ENCODE measurements at places on chromosomes 16 and 17.

DNA sequence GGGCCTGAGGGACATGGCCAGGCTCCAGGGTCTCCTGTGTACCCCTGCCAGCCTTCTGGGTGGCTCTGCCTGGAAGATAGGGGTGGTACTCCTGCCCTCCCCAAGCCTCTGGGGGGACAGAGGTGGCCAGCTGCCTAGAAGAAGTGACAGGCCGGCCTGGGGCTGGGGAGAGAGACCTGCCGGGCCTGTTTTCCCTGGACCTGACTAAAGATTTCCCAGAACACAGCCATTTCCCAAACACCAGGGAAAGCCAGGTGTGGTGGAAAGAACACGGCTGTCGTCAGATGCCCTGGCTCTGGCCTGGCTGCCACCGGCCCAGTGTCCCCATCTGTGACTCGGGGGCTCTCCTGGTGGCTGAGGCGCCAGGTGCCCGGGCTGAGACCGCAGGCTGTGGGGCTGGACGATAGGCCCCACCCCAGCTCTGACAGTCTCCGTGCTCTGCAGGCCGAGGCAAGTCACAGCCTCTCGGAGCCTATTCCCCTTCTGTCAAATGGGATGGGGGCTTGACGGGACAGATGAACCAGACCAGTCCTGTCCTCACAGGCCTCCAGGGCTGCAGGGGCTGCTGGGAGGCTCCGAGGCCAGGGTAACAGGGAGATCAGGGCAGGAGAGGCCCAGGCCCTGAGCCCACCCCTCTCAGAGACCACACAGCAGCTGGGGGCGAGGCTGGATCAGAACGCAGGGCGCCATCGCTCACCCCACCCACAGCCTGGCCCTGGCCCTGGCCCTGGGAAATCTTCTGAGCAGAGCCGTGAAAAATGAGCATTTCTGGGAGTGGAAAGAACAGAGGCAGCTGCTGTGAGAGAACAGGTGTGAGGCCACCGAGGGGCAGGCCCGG lies 33.1 kb downstream of the CTU2 start:
- DNase-seq: no peak

DNA sequence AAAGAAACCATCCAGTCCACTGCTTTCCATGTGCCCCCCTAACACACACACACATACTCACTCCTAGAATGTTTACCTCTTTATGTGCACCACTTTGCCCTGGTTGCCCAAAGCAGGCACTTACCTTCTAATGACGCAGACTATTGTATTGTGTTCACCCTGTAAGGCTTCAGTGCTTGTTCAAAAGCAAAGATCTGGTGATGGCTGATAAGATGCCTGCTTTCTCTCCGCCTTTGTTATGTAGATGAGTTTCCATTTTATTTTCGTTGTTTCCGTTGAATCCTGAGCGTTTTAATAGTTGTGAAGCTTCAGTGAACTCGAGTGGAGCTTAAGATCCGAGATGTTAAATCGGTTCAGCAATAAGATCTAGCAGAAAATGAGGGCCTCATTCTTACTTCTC lies 452.7 kb downstream of the TMEM114 start:
- DNase-seq: no peak

DNA sequence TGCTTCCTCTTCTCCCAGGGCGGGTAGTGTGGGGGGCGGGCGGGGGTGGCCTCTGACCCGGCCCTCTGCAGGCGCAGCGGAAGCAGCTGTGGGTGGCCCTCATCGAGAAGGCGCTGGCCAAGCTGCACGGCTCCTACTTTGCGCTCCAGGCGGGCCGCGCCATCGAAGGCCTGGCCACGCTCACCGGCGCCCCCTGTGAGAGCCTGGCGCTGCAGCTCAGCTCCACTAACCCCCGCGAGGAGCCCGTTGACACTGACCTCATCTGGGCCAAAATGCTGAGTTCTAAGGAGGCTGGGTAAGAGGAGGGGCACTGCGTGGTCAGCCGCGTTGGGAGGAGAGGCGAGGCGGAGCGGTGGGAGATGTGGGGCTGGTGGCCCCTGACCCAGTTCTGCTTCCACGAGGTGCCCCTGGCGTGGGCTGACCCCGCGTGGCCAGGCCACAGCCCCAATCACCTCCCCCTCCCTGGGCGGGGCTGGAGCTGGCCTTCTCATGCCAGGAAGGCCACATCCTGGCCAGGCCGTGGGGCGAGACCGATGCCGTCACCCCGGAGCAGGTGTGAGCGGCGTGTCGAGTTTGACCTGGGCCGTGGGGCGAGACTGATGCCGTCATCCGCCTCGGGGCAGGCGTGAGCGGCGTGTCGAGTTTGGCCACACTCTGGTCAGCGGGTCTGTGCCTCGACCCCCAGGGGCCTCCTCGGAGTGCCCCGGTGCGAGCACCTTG lies 10.5 kb upstream of the PRR35 start:
- DNase-seq: no peak

DNA sequence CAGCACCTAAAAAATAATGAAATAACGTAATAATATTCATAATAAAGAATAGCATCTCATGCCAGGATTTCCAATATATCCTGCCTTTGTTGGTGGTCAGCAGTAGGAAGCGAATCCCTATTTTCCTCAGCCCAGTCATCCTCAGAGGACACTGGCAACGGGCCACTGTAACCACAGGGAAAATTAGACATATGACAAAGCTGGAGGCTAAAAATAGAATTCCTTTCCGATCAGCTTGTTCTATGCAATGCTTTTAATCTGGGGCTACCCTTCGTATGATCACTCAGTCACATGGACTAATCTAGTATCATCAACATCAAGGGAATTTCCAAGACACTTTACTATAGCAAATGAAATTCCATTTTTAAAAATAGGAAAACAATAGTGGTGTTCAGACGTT lies 246.9 kb upstream of the KCNJ16 start:
- no peak for DNase-seq

GRCh38 chr16:67053767-67054334 lies 24.9 kb downstream of the CBFB start:
- DNase-seq: no peak

- no peak for DNase-seq
Observed at GRCh38 chr17:28178800-28179199, 136.3 kb downstream of the NLK start.

GRCh38 chr17:39200070-39200879 lies at the start of gene RPL19:
TSS of gene RPL19 (plus strand) at chr17:39200283. CDS start at chr17:39200345, 62 bp downstream.
- DNase-seq: peak; percentile 79

- DNase-seq: no peak
Observed at GRCh38 chr16:53357208-53357586, 77.1 kb upstream of the RBL2 start.

- no peak for DNase-seq
Observed at GRCh38 chr16:27767081-27767480, 217.1 kb downstream of the KATNIP start.

GRCh38 chr17:10352893-10353292 lies 19.9 kb downstream of the MYH13 start:
- DNase-seq: no peak

- DNase-seq: no peak
Observed at GRCh38 chr17:80574496-80574895, 29.9 kb downstream of the RPTOR start.

GRCh38 chr17:56206351-56206750 lies 53.1 kb downstream of the ANKFN1 start:
- DNase-seq: no peak

GRCh38 chr16:74556375-74556922 lies 50.5 kb downstream of the GLG1 start:
- DNase-seq: no peak

DNA sequence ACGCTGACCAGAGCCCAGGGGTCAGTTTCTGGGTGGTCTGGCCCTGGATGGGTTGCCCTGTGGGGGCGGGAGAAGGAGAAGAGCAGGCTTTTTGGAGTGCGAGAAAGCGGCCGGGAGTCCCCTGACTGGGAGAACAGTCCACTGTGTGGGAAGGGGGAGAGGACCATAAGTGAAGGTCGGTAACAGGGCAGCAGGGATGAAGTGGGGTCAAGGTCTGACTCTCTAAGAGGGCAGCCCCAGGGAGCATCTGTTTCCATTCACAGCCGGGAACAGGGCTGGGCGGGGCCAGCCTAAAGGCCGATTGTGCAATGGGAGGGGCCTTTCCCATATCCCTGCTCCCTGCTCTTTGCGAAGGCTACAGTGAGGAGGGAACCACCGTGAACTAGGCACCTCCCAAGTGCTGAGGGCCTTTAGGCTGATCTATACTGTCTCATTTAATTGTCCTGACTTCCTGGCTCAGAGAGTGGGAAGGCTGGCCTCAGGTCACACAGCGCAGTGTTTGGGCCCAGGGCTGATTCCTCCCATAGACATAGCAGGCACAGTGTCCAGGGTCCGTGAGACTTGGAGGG lies 10.4 kb upstream of the WFDC1 start:
- no peak for DNase-seq

- no peak for DNase-seq
Observed at GRCh38 chr17:38747463-38748148, 530 bp downstream of the PCGF2 start.

GRCh38 chr16:85648805-85649204 lies 35.7 kb downstream of the GSE1 start:
- DNase-seq: no peak

GRCh38 chr17:49469831-49470810 lies 25.0 kb upstream of the NGFR start:
- DNase-seq: no peak

DNA sequence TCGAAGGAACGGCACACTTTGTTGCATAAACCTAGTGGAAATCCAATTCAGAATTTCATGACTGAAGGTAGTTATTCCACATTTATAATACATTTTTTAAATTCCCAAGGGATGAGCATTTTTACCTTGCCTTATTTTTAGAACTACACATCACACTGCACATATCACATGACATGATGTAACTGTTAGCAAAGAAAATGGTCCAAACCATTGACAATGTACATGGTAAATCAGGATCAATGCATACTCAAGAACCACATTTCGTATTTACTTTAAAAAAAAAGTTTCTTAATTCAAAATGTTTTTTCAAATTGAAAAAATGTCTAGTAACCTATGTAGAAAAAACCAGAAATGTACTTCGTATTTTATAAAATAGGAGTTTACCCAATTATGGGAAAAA lies 2.5 kb downstream of the KANSL1 start:
- no peak for DNase-seq

GRCh38 chr16:68528686-68529379 lies 10.3 kb upstream of the ZFP90 start:
- DNase-seq: peak; percentile 88

GRCh38 chr16:69253870-69254341 lies 57.2 kb upstream of the VPS4A start:
- DNase-seq: no peak

GRCh38 chr17:21094298-21094704 lies 32.5 kb upstream of the DHRS7B start:
- DNase-seq: no peak

DNA sequence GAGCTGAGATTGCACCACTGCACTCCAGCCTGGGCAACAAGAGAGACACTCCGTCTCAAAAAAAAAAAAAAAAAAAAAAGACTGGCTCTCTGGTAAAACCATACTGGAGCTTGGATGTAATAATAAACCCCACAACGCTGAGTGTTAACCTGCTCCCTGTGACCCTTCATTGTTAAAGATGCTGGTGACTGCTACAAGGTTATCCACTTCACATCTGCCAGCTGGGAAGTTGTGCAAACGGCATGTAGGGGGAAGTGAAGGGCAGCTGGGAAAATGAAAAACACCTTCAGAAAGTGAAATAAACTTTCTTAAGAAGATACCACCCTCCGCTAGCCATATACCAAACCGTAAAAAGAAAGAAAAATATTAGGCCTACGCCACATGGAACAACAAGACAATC lies 131.0 kb upstream of the NUDT7 start:
- DNase-seq: no peak

DNA sequence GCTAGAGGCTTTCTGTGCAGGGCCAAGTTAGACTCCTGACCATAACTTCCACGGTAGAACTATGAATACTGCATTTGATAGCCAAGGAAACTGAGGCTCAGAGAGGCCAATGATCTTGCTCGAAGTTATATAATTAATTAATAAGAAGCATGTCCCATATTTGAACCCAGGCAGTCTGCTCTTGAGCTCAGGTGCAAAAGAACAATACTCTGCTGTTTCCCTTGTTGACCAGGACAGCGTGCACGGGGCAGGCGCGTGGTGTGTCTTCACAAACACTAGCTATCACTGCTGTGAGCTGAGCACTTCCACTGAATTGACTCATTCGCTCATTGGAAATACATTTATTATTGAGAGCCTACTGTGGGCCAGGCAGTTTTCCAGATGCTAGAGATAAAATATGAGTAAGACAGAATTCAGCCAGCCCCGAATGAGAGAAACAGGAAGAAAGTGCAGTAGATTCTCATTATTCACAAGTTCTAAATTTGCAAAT lies 1.6 kb downstream of the CHD9 start:
- DNase-seq: no peak

- no peak for DNase-seq
Observed at GRCh38 chr17:44969144-44969780, 1.2 kb upstream of the C1QL1 start.

GRCh38 chr17:17388657-17389496 lies 85.7 kb downstream of the NT5M start:
- DNase-seq: no peak

DNA sequence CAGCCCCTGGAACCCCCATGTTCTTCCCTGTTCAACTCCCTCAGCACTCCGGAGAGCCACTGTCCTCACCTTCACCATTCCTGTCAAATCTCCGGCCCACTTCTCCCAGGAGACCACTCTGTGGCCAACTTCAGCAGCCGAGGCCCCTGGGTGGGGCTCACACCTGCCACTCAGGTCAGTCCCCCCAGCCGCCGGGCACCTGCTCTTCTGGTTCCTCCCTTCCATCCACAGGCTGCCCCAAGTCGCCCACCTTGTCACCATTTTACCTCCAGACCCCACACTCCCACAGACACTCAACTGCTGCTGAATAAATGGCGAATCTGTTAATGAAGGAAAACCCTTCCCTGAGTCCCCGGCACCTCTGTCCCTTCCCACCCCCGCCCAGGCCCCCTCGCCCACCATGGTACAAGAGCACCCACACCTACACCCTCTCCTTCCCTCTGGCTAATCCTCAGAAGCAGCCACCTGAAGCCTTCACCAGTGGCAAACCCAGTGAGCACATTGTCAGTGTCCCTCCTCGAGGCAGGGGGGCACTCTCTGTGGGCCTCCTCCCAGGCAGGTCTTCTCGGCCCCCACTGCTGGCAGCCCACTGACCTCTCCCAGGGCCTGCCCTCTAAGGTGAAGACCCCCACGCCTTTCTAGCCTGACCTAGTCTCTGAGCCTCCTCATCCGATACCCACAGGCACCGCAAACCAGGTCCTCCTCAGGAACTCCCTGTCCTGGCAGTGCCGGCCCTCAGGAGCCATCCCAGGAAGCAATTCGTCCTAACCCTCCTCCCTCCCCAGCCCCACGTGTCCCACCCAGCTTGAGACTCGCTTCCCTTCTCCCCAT lies 8.2 kb downstream of the CANT1 start:
- no peak for DNase-seq

DNA sequence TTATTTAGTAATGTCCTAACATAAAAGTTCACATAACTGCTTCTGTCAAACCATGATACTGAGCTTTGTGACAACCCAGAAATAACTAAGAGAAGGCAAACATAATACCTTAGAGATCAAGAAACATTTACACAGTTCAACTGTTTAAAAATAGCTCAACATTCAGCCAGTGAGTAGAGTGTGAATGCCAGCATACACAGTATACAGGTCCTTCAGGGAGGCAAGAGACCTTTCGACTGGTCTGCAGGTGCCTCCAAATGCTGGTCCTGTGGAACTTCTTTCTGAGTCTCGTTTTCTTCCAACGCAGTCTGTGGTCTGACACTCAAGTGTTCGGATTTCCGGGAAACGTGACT lies 10.3 kb downstream of the MRPS23 start:
- no peak for DNase-seq

Measured in CD4-positive, alpha-beta T cell treated with Interleukin-15 for 1 hour (primary cell).